ENCODE measurements at places on chromosomes 12 and 14.

DNA sequence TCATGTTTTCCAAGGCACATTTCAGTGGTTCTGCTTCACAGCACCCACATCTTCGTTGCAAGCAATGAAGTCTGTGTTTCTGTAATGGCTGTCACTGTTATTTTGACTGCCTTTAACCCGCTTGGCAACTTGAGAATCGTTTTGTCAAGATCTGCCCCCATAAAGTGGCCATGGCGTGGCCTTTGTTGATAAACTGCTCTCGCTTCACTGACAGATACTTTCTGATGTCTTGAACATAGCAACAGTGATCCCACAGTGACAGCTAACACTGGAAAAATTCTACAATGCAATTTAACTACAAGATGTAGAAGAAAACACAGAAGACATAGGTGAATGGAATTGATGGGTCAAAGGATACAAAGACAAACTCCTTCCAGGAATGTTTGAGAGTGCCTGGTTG, 184.2 kb downstream of the KLHL28 start:
- no peak for DNase-seq

GRCh38 chr12:54300732-54301427, at the start of gene NFE2:
Gene NFE2 (minus strand): TSS chr12:54301015. CDS start chr12:54295248, 5,767 bp downstream.
- peak; percentile 63 for DNase-seq

GRCh38 chr12:76445462-76445861, 97.2 kb upstream of the BBS10 start:
- peak; percentile 69 for DNase-seq

GRCh38 chr12:51460519-51460918, 35.9 kb downstream of the SLC4A8 start:
- DNase-seq, result no peak

- no peak for DNase-seq
Measured at GRCh38 chr12:124194264-124194892, 100.5 kb upstream of the RFLNA start.

- no peak for DNase-seq
Measured at GRCh38 chr14:67253076-67253635, 11.9 kb downstream of the PALS1 start.

DNA sequence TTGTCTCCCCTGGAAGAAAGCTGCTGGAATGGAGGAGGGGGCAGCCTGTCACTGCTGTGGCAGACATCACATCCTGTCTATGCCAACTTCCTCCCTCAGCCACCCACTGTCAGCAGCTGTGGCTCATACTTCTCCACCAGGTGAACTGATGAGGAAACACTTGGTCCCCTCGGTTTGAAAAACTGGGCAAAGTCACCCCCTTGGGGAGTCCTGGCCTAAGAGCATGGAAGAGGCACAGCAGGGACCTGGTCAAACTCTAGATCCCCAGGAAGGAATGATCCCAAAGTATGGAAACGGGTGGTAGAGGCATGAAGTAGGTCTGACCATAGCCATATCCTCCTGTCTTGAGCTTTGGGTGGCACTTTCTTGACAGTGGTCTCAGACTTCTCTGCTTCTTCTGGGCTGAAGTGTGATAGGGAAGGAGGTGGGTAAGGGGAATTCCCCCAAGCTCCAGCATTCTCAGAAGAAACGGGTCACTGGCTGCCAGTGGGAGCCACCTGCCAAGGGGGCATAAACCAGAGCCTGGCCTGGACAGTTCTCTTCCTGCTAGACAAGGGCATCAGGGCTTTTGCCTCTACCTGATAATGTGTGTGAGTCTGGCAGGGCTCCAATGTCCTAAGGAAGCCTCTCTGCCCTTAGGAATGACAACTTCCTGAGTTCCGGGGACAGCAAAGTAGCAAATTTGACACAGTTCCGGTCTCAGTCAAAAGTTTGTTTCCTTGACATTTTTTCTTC, 36.0 kb downstream of the FMNL3 start:
- DNase-seq, result no peak

DNA sequence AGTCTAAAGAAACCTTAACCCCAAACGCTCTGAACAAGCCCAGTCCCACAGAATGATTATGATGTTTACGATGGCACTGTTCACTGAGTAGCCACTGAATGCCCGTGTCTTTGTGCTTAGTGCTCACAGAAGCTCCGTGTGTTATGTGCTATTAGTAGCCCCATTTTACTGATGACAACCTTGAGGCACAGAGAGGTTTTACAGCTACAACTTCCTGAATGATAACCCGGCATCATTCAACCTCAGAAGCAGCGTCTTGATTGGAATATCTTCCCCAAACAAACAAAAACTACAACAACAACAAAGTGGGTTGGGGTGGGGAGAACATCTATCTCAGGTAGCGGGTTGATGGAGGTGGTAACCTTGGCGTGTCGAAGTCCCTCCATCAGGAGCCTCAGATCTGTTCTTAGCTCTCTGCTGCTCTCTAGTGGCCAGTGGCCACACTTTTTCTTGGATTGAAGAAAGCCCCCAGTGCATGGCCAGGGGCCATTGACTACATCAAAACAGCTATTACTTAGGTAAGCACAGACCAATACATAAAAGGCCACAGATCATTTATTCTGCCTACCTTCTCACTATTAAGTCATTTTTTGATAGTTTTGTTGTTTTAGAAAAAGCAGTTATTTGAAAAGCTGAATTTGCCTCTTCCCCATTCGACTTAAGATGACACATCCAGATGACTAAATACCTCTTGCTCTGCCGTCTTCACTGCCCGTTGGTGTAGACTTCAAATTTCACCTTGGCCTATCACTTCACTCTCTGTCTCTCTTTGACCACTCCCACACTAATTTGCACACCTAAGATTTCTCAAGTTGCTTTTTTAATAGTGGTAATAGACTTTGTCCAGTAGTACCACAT, 376.9 kb downstream of the GALC start:
- DNase-seq, result peak; percentile 54

- DNase-seq, result peak; percentile 66
Measured at GRCh38 chr12:103884316-103884715, 43.3 kb upstream of the NT5DC3 start.

DNA sequence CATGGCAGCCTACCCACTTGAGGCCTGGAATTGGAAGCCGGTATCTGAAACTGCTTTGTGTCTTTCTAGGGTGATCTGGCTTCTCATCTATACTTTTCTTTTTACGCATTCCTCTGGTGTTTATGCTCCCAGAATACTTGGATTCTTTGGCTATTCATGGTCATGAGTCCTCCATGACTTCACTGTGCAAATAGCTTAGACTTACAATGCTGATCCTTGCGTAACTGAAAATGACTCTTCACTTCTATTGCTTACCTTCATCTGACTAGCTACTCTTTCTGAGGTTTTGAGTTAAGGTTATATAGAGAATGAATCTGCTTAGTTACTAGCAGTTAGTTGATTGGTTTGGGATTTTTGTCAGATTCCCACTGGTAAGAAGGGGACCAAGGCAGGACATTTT, 121.7 kb upstream of the NOVA1 start:
- DNase-seq, result peak; percentile 80

DNA sequence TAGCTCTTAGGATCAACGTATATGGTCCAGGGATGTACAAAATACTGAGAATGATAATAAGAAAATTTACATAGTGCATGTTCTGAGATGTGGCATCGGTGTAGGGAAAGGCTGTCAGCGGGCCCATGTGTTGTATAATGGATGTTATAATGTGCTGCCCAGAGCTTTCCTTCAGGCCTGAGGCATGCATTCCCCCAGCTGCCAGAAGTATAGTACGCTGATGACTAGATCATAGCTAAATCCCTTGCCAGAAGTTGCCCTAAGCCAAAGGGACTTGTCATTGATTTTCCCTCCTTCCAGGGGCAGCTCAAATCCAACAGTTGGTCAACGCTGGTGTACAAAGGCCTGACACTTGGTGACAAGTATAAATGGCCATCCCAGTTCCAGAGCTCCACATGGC, 6.5 kb upstream of the OR11G2 start:
- no peak for DNase-seq

- DNase-seq, result peak; percentile 31
Measured at GRCh38 chr14:24851837-24852236, 198.1 kb downstream of the STXBP6 start.

DNA sequence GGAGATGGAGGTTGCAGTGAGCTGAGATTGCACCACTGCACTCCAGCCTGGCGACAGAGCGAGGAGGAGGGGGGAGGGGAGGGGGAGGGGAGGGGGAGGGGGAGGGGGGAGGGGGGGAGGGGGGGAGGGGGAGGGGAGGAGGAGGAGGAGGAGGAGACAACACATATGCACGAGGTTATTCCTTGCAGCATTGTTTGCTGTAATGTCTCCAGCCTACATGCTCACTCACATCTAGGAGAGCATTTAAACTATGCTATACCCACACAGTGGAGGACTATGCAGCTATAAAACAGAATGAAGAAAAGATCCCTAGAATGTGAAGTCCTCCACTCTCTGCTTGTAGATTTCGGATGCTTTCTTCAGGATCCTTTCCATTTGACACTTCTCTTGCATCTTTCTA, 3.5 kb upstream of the HIGD1C start:
- no peak for DNase-seq

- DNase-seq, result no peak
Measured at GRCh38 chr14:52298795-52299194, 15.3 kb upstream of the PTGER2 start.

- no peak for DNase-seq
Measured at GRCh38 chr12:91967590-91967989, 178.1 kb downstream of the BTG1 start.

DNA sequence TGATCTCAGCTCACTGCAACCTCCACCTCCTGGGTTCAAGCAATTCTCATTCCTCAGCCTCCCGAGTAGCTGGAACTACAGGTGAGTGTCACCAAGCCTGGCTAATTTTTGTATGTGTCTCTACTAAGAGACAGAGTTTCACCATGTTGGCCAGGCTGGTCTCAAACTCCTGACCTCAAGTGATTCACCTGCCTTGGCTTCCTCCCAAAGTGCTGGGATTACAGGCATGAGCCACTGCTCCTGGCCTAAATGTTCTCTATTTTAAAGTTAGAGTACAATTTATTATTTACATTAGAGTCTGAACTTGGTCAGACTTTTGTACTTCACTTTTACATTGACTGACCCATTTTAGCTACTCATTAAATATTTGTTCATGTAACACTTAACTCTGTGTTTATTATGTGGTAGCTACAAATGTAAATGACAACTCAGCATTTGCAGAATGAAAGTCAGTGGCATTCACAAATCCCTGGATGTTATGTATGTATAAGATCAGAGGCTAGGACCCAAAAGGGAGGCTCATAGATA, 409.6 kb downstream of the APAF1 start:
- peak; percentile 1 for DNase-seq

DNA sequence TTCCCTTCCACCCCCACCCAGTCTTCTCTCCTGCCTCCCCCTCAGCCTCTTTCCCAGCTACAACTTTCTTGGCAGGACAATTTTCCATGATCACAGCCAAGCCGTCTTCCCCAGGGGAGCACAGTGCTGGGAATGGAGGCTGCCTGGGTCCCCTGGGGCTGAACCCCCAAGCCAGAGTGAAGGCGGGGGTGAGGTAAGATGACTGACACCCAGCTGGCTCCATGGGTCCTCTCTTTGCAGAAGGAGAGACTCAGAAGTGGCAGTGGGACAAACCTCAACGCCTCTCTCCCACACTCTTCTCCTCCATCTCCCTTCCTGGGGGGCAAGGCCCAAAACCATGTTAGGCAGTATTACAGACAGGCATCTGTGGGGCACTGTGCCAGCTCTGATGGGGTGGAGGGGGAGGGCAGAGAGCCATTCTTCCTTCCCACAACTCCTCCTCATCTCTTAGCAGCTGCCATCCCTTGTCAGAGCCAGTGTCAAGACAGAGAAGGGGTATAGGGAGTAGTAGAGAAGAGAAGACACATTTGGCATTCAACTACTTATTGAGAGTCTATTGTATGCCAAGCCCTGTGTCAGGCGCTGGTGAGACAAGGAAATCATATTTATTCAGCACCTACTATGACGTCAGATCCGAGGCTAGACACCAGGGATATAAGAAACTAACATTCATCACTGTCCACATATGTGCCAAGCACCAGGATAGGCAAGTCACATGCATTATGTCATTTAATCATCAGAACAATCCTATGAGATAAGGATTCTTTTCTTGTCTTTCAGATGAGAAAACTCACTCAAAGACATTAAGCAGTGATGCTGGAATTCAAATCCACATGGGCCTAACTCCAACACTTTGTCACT, 3.6 kb downstream of the ITGA7 start:
- no peak for DNase-seq

DNA sequence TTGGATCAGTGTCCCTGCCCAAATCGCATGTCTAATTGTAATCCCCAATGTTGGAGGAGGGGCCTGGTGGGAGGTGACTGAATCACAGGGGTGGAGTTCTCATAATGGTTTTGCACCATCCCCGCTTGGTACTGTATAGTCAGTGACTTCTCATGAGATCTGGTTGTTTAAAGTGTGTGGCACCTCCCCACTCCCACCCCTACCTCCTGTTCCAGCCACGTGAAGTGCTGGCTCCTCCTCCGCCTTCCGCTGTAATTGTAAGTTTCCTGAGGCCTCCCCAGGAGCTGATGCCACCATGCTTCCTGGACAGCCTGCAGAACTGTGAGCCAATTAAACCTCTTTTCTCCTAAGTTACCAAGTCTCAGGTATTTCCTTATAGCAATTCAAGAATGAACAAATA, 67.2 kb downstream of the FERMT2 start:
- DNase-seq, result no peak

DNA sequence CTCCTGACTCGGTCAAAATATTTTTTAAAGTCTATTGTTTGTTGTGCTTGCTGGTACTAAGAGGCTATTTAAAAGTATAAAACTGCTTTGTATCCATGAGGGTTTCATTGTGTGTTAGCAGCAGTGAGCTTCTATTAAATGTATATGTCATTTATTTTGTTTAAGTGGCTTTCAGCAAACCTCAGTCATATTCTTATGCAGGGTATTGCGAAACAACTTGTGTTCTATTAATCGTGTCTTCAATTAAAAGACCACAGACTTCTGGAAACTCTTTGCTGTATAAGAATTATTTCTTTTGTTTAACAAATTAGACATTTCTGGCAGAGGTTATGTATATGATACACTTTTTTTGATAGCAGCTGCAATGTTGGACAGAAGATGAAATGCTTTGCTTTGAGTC, 6.5 kb downstream of the IAPP start:
- no peak for DNase-seq

- DNase-seq, result no peak
Measured at GRCh38 chr12:126950266-126950665, 1316.7 kb upstream of the TMEM132C start.

GRCh38 chr14:30444451-30444850, 114.5 kb upstream of the G2E3 start:
- DNase-seq, result no peak

DNA sequence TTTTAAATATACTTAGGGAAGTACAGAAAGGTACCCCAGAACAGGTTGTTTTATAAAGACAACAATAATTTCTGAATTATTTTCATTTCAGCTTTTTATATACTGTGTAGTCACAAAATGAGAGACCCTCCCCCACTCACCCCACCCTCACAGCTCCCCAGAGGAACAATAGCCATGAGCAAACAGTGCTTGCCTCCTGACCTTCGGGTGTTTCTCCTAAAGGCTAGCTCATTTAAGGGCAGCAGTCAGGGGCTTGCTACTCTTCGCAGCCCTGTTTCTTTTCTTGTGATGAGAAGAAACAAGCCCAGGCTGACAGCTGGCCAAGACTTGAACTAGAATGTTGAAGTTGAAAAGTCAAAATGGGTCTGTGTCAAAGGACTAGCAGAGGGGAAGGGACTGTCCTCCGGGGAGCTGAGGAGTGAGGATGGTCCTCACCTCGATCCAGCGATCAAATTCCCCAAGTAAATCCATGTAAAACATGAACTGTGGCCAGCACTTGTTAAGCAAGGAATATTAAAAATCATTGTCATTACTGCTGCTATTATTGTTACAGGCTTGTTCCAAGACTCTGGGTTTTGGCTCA, 133.8 kb upstream of the ARHGAP5 start:
- no peak for DNase-seq

Measured in fibroblast of mammary gland (primary cell).